ENCODE measurements at places on chromosomes 7 and 10. TPM values are rescaled to one million over a fixed set of nuclear protein-coding genes. Genes with fewer than 3 reads are reported as not detected.

ST8SIA6 gene
- total RNA-seq = 0.88 TPM

PDIA4 gene
- total RNA-seq = 186 TPM

LRRTM3 gene
- total RNA-seq = not detected

EPDR1 gene
- total RNA-seq = 11.4 TPM

PTER gene
- total RNA-seq = 7.1 TPM

ASB10 gene
- total RNA-seq = not detected

CTAGE15 gene
- 0.64 TPM for total RNA-seq

HPS6 gene
- 40.9 TPM for total RNA-seq

PDE6C gene
- not detected for total RNA-seq

DNAJC12 gene
- total RNA-seq = 21.9 TPM

GIMAP1 gene
- total RNA-seq = under 0.01 TPM

FOXP2 gene
- 1.4 TPM for total RNA-seq

NPSR1 gene
- total RNA-seq = not detected

ARHGAP22 gene
- total RNA-seq = 31.0 TPM

INMT gene
- 1.7 TPM for total RNA-seq

PILRA gene
- total RNA-seq = 4.4 TPM

PAPOLB gene
- not detected for total RNA-seq

FAM25G gene
- not detected for total RNA-seq

DEPP1 gene
- total RNA-seq = 11.5 TPM

HMX3 gene
- not detected for total RNA-seq

ANKRD30A gene
- total RNA-seq = not detected

FGFR2 gene
- 0.52 TPM for total RNA-seq

NACAD gene
- 6.1 TPM for total RNA-seq

BCL7B gene
- total RNA-seq = 45.7 TPM

THSD7A gene
- total RNA-seq = 0.48 TPM

NPFFR1 gene
- not detected for total RNA-seq

GIMAP2 gene
- 2.1 TPM for total RNA-seq

CDK14 gene
- 26.3 TPM for total RNA-seq

CFAP70 gene
- total RNA-seq = 0.64 TPM

PRKG1 gene
- 6.2 TPM for total RNA-seq

CDC14C gene
- not detected for total RNA-seq

FAM171A1 gene
- 25.1 TPM for total RNA-seq

TMEM196 gene
- total RNA-seq = not detected

AVL9 gene
- 20.5 TPM for total RNA-seq

ELN gene
- 2.3 TPM for total RNA-seq

GJC3 gene
- not detected for total RNA-seq

FLNC gene
- 98.9 TPM for total RNA-seq

TET1 gene
- total RNA-seq = 2.7 TPM

ABCC2 gene
- 3.4 TPM for total RNA-seq

KIF20B gene
- 8.0 TPM for total RNA-seq

CROT gene
- total RNA-seq = 8.2 TPM

LBX1 gene
- total RNA-seq = not detected

Measured in epithelial cell of alveolus of lung (primary cell).